ENCODE measurements at places on chromosomes 2 and 18.

GRCh38 chr2:71876542-71877451, 270.9 kb downstream of the CYP26B1 start:
- DNase-seq = no peak

DNA sequence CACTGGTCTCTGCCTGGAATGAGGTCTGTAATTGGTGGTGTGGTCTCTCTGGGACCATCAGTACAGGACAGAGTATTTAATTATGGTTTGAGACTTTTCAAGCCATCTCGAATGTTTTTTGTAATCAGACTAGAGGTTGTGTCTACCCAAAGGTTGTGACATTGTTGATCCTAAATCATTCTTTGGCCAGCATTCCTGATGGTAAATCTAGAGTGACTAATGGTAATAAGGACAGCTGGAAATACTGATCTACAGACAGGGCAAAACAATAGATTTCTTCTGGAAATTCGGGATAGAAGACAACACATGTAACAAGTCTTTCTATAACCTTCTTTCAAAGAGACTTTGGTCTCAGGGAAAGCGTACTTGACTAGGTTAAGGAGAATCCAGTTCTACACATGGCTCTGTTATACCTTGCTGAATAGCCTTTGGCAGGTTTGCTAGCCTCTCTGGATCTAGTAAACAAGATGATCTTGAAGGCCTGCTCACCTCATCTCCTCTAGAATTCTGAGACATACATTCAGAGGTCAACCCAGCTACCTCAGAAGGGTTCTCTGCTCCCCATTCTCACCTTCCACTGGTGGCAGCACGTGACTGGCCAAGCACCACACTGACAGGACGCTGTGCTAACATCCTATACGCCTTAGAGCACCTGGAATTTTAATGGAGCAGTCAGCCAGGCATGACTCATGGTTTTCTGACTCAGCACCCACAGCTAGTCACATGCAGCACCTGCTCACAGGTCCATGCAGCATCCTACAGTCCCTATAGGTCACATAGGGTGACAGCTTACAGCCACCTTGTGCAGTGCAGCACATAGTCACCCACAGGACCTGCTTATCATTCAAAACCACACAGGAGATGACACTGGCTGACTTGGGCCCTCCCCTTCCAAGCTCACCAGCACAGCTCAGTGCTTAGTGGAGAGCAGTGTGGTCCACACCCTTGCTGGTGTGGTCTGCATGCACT, 12.2 kb downstream of the PLB1 start:
- DNase-seq = no peak

GRCh38 chr2:102634831-102635241, 15.5 kb downstream of the SLC9A2 start:
- DNase-seq = no peak

DNA sequence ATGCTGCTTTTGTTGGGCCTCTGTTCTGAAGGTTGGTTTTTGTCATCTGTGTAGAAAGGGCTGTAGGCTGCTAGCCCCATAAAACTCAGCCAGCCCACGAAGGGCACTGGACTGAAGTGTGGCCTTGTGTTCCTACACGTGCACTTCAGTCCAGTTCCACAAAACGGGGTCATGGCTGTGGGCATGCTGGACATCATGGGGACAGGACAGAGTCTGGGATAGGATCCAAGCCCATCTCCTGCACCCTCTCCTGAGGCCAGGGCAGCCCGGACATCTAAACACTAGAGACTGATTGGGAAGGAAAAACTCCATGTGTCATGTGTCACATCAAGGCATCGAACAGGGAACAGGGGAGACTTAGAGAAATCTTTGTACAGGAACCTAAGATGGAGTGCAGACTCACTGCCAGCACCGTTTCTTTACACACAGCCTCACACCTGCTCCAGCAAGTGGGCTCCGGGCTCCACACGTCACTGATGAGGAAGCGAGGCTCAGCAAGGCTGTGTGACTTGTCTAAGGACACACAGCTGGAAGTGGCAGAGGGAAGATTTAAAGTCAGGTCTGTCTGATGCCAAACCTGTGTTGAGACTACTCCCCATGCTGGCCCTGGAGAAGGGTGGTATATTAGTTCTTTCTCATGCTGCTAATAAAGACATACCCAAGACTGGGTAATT, 74.8 kb upstream of the BCL2L11 start:
- no peak for DNase-seq

DNA sequence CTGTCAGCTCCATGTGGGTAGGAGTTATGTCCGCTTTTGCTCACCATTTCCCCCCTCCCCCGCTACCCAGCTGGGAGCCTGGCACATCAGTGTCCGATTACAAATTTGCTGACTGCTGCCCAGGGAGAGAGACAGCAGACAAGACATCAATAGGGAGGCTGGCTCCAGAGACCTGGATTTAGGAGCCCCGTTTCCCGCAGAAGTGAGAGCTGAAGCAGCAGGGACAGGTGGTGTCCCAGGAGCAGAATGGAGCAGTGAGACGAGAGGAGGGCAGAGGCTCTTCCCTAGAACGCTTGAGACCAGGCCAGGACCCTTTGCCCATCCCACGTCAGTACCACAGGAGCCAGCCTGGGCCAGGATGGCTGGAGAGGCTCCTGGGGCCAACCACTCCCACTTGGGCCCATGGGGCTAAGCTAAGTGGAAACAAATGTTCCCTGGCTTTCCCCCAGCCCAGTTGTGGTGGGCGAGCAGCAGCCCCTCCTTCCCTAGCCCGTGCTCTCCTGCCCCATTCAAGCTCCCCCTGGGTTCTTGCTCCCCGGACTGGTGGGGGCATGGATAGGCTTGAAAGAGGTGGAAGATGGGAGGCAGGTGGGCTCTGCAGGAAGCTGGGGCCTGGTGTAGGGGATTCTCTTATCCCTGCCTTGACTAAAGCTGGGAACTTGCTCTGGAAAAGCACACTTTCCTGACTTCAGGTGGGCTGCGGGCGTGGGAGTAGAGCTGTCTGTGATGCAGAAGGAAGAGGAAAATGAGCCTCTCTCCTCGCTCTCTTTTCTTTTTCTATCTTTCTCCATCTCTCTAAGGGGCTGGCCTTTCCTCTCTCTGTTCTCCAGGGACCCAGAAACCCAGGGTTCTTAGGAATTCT, 4.1 kb upstream of the WNT6 start:
- no peak for DNase-seq

- DNase-seq = no peak
Observed at GRCh38 chr18:48002933-48003365, 72.5 kb upstream of the SMAD2 start.

DNA sequence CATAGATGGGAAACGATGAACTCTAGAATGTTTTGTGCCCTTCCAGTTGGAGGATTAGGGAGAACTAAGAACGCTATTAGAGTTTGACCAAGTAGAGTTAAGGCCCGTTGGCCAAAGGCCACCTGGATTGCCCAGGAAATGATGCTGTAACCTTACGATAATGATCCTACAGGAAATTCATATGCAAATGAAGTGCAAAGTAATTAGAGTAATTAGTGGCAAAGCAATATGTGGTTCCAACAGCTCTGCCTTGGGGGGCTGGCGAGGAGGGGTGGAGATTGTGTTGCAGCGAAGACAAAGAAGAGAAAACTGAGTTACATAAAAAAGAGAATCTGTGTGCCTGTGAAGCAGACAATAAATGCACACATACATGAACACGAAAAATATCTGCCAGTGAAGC, 61.5 kb upstream of the BOD1L2 start:
- DNase-seq = no peak

GRCh38 chr2:64367444-64368232, 86.3 kb upstream of the LGALSL start:
- DNase-seq = no peak

- DNase-seq = no peak
Observed at GRCh38 chr18:77013811-77014521, 118.6 kb downstream of the MBP start.

DNA sequence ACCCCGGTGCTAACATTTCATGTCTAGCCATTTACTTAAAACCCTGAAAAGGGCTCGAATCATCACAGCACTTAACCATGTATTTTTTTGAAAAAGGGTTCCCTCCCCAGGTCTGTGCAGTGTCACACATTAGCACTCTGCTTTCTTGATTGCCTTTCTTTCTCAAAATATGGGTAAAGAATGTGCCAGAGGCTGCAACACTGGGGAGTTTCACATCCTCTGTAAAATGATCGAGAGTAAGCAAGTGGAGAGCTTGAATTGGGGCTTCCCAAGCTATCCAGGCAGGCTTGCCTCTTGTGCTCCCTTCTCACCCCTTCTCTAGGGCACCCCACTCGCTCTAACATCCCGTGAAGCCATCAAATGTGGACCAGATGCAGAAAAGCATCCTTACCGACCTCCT, 177.0 kb upstream of the CCDC68 start:
- no peak for DNase-seq

DNA sequence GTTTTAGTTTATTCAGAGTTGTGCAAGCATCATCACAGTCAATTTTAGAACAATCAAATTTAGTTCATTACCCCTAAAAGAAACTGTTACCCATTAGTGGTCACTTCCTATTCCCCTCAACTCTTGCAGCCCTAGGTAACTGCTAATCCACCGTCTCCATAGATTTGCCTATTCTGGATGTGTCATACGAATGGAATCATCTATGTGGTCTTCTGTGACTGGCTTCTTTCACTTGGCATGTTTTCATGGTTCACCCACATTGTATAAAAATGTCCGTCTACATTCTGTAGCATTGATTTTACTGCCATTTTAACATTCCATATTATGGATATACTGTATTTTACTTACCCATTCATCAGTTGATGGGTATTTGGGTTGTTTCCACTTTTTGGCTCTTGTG, 5.3 kb upstream of the CEP68 start:
- no peak for DNase-seq

DNA sequence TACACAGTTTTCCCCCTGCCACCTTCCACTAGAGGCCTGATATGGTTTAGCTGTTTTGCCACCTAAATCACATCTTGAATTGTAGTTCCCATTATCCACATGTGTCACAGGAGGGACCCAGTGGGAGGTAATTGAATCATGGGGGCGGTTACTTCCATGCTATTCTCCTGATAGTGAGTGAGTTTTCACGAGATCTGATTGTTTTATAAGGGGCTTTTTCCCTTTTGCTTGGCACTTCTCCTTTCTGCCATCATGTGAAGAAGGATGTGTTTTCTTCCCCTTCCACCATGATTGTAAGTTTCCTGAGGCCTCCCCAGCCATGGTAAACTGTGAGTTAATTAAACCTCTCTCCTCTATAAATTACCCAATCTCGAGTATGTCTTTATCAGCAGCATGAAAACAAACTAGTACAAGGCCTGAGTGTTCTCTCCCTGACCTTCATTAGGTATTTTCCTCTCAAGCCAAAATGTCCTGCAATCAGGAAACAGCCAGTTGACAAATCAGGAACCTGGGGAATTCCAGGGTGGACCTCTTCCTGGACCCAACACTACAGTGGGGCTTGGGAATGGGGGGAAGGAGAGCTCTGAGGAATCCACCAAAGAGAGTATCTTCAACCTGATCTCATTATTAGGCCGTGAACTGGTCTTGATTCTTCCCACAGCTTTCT, 129.9 kb downstream of the TXNL1 start:
- no peak for DNase-seq

DNA sequence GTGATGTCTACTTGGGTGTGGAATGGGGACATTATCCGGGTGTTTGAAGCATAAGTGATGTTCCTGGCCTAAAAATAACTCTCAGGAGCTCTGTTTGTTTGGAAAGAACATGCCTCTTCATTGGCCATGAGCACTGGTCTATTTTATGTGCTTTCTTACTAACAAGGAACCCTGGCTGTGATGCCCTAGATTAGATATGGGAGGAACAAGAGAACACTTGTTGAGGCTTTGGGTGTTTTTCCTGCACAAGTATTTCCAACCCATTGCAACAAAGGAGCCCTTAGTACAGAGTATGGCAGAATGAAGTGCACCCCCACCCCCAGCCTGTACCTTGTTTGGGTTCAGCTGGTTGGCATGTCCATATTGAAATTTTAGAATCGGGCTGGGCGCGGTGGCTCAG, 95.9 kb downstream of the SLC4A3 start:
- DNase-seq = no peak

DNA sequence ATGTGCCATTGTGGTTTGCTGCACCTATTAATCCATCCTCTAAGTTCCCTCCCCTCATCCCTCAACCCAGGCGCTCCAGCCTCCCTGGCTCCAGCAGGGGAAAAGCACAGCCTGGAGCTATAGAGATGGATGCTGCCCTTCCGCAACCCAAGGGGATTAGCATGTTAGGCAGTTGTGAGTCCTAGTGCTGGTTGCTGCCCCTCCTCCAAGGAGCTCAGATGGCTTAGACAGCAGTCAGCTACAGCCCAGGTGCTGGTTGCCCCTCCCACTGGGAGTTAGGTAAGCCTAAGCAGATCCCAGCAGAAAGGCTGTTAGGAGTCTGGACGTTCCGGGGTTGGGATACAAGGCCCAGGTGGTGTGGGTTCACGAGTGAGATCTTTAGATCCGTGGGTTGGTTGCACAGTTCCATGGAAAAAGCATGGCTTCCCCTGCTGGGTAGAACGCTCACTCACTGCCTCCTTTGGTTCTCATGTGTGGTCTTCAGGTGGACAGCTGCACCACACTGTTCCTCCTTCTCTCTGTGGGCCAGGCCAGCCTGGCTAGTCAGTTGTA, 446.1 kb downstream of the ZNF804A start:
- no peak for DNase-seq

DNA sequence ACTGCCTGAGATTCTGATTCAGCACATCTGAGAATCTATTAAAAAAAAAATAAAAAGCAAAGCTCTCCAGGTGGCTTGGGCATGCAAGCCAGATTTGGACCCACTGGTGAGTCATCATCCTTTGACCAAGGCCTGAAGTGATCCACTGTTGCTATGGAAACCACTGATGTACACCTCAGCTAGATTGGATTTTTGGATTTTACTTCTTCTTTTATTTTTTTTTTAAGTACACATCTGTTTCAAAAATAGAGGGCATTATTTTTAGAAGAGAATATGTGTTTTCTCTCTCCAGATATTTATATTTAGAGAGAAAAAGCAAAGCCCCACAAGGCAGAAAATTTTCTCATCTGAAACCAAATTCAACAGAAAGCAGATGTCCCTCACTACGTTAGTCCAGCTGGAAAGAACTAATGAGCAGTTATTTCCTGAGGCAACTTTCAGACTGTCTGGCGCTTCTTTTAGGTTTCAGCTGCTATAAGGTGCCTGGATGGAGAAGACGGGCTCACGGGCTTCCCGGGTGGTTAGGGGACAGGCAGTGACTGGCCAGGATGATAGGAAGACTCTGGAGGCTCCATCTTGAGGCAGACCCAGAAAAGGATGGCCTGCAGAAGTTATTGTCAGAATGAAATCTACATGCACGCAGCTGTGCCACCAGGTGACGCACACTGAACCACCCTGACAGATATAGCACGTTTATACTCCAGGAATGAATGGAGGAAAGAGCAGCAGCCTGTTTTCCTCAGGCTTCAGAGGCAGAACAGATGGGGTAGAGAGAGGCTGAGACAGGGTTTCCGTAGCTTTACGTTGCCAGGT, 50.5 kb downstream of the MRPL35 start:
- no peak for DNase-seq

- no peak for DNase-seq
Observed at GRCh38 chr2:128798502-128799283, 480.0 kb upstream of the HS6ST1 start.

- DNase-seq = no peak
Observed at GRCh38 chr2:233117351-233117750, 57.2 kb downstream of the INPP5D start.

GRCh38 chr2:238861013-238861730, 13.3 kb downstream of the TWIST2 start:
- no peak for DNase-seq

GRCh38 chr2:237546040-237546875, 20.1 kb upstream of the PRLH start:
- no peak for DNase-seq

- DNase-seq = peak; percentile 53
Observed at GRCh38 chr2:237674731-237675276, 47.4 kb downstream of the LRRFIP1 start.

GRCh38 chr18:22466608-22467395, 49.1 kb upstream of the CTAGE1 start:
- no peak for DNase-seq

All from stimulated activated CD4-positive, alpha-beta T cell treated with anti-CD3 and anti-CD28 coated beads, Interleukin-12 subunit alpha, Interleukin-12 subunit beta, amount 100 ng/mL, for 24 hours (primary cell).